ENCODE measurements at places on chromosomes 3 and 15.

DNA sequence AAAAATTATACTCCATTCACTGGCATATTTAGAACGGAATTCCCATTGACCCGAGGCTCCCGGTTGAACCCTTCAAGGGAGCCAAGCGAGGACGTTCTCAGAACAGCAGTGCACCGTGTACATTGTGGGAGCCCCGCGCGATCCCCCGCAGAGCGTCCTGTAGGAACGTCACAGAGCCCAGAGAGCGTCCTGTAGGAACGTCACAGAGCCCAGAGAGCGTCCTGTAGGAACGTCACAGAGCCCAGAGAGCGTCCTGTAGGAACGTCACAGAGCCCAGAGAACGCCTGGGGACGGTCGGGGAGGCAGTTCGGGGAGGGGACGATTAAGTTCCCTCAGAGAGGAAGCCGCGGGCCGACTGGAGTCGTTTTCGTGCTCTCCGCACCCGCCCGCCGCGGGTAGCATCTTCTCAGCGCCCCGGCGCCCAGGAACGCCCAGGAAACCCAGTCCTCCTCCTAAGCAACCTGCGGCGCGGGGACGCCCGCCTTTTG is 506 bp upstream of the ATP1B3 start:
- DNase-seq: no peak

DNA sequence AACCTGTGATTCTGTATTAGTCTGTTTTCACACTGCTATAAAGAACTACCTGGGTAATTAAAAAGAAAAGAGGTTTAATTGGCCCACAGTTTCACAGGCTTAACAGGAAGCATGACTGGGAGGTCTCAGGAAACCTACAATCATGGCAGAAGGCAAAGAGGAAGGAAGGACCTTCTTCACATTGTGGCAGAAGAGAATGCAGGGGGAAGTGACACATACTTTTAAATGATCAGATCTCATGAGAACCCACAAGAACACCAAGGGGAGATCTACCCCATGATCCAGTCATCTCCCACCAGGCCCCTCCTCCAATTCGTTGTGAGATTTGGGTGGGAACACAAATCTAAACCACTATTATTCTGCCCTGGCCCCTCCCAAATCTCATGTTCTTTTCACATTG is 6.1 kb downstream of the ZKSCAN7 start:
- DNase-seq: no peak

DNA sequence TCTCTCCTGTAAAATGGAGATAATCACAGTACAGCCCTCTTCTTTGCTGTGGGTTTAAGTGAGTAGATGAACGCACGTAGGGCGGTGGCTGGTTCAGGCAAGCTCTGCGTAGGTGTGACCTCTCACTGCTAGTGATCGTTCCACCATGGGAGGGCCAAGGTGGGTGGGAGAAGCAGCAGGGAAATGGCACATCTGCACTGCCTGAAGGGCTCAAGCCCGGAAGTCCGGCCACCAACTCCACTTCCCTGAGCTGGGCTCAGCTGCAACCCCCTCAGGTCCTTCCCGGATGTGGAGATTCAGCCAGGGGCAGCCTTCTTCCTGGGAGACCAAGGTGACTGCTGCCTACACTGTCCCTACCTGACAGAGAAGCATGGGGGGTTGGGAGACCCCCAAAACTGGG is 102.9 kb downstream of the ADCY5 start:
- no peak for DNase-seq

DNA sequence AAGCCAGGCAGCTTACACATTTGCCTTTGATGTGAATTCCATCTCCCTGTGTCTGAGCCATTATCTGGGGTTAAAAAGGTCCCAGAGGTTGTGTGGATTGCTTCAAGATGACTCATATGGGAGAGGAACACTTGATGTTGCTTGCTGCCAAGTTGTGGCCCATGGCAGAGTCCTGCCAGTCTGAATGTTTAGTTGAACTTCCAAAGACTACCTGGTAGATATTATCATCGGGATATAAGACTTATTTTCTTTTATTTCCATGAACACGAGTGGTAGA is 85.6 kb downstream of the TJP1 start:
- no peak for DNase-seq

DNA sequence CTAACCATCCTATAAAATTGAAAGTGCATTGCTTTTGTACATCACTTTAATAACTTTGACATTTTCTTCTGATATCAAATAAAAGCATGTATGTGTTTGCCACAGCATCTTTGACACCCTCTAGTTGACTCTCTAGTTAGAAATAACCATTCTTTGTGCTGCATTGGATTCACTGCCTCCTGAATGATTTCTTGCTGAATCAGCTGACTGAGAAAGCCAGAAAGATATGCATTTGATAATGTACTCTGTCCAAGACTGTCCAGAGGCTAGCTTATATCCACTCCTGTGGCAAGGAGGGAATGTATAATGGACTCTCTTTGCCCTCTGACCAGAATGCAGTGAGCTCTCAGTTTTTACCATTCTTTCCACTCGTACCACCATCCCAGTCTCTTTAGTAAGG is 6.2 kb downstream of the RAB11A start:
- DNase-seq: no peak

DNA sequence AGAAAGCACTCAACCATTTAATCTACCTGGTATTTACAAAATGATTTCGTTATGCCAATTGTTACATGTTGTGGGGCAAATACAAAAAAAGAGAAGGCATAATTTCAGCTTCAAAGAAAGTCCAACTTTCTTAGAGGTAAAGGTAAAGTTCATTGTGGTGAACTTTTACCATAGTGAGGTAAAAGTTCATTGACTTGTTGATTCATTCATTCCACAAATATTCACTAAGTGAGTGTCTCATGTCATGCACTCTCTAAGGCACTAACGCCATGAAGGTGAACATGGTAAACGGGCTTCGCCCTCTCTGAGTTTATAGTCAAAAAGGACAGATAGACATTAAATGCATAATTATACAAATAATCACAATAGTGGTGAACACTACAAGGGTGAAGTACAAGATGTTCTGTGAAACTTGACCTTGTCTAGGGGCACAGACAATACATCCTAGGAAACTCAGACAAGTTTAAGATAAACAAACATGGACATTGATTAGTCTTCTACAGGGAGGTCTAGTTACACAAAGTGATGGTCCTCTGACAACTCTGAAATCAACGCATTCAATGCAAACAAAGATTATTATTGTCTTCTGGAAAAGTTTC is 378.6 kb downstream of the MAGI1 start:
- no peak for DNase-seq

GRCh38 chr3:52068730-52069129 is 12.4 kb upstream of the DUSP7 start:
- no peak for DNase-seq

- DNase-seq: peak; percentile 6
Measured at GRCh38 chr15:94584833-94585244, 353.5 kb downstream of the MCTP2 start.

- no peak for DNase-seq
Measured at GRCh38 chr3:11944052-11944673, 60.0 kb upstream of the SYN2 start.
